ENCODE measurements at places on chromosomes 12 and 14.

- DNase-seq = no peak
Measured at GRCh38 chr12:65505386-65506121, 227.1 kb downstream of the MSRB3 start.

GRCh38 chr14:53951243-53951626, 5.4 kb downstream of the BMP4 start:
- no peak for DNase-seq

DNA sequence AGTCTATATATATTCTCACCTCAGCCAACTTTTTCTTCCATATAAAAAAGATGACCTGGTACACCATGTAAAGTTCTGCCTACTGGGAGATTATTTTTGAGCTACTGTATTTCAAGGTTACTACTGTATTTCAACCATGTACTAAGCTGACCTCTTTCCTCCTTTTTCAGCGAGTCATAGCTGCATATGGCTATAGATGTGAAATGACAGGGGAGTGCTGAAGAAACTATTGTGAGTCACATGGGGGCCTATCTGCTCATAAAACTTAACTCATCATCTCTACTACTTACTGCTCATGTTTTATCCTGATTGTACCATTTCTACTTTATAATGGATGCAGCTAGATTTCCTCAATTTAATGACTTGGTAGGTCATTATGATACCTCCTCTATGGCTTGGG, 571.4 kb upstream of the ATP2B1 start:
- no peak for DNase-seq

- no peak for DNase-seq
Measured at GRCh38 chr14:100191584-100192249, 32.3 kb upstream of the DEGS2 start.

GRCh38 chr12:98752726-98753125, 107.6 kb downstream of the APAF1 start:
- no peak for DNase-seq

GRCh38 chr12:102026728-102027127, 35.1 kb downstream of the WASHC3 start:
- DNase-seq = no peak

Data from NCI-H1417 (cell line).